ENCODE measurements at places on chromosomes 2 and 18.

GRCh38 chr2:18299423-18300212 lies 260.8 kb downstream of the RDH14 start:
- DNase-seq = no peak

DNA sequence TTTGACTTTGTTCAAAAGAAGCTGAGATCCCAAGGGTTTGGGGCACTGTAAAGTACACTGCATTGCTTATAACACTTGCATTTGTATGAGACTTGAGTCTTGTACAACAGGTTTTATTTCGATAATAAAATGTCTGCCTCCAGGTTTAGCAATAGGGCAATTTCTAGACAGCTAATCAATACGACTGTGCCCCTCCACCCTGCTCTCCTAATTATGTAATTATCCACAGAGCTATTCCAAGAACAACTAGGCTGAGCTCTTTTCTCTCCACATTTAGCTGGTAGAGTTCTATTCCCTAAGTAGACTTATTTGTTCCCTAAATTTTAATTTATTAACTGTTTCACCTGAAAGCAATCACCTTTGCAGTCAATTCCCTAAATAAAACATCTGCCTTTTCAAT lies 52.9 kb upstream of the LINC00305 start:
- no peak for DNase-seq

DNA sequence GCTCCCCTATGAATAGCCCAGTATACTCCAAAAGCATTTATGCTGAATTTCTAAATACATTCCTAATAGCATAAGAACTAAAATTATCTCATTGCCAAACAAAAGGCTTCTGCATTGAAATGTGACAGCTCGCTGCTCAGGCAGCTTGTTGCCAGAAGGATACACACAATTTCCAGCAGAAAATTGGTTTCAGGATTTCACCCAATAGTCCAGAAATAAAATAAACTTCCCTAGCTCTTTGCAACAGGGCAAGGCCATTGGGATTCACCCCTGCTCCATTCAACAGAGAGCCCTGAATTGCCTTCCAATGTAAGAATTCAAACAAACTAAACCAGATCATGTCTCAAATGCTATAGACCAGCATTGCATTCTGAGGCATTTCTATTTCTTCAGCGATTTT lies 70.7 kb downstream of the RBM43 start:
- DNase-seq = no peak

DNA sequence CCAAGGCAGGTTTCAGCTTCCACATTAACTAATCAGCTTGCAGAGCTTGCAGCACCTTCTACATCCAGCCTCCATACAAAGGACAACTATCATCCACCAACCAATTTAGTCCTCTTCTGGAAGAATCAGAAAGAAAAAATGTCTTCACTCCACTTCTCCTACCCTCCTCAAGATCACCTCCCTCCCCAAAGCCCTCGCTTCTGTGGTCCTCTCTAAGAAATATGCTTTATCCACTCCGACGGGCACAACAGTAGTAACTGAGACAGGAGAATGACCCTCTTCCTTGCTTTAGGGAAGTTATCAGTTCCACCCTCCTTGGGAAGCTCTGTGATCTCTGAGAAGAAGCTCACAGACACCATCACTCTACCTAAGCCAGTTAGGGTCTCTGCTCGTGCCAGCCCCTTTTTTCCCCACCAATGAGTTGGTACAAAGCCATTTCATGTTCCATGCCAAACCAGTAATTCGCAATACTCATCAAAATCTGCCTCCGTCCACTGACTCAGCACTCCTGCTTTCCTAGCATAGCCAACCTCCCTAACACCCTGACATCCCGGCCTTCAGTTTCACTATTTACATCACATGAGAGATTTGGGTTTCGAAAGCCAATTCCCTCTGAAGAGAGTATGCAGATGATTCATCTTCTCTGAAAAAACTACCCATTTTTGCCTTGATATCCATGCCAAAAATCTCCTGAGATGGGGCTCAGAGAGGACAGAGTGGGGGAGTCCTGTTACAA lies 114.1 kb upstream of the PKDCC start:
- DNase-seq = no peak

GRCh38 chr2:166494140-166494624 lies at the start of gene SCN7A:
Gene SCN7A (minus strand): TSS chr2:166494249. CDS start chr2:166477696, 16,553 bp downstream.
- no peak for DNase-seq

- DNase-seq = no peak
Observed at GRCh38 chr2:49003201-49003600, 151.1 kb downstream of the FSHR start.

DNA sequence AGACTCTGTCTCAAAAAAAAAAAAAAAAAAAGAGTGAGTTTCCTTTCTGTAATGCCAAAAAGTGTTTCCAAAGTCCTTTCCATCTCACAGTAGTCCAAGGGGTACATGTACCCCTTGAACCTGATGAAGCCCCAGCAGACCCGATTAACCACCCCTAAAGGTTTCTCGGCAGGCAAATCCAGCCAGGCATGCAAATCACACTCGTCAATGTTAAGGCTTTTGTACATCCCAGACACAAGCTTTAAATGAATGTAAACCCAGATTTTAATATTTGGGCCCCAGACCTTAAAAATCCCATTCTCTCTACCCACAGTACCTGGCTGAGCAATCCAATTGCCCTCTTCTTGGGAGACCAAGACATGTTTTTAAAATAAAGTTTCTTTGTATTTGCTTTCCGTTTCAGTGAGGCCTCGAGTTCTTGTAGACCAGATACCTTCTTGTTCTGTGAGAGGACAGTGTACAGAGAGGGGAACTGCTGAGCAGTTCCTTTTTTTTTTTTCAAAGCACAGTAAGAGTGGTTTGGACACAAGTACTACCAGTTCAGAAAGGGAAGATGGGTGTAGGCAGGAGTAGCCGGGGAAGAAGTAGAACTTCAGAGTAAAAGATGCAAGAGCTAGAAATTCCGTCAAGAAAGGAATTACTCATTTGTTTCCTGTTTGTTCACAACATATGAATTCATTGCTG lies at the start of gene NLRC4:
TSS of gene NLRC4 (minus strand) at position 465 of the 684 bp plus-strand sequence. CDS start 8,111 bp downstream, outside the sequence.
- DNase-seq = peak; percentile 39

- no peak for DNase-seq
Observed at GRCh38 chr2:62461707-62462106, 44.3 kb downstream of the TMEM17 start.

GRCh38 chr2:11435036-11435435 lies 30.9 kb downstream of the E2F6 start:
- no peak for DNase-seq

GRCh38 chr18:35842536-35842935 lies 129.9 kb upstream of the RMP24 start:
- DNase-seq = no peak

GRCh38 chr2:55311444-55311870 lies 42.4 kb upstream of the MTIF2 start:
- peak; percentile 92 for DNase-seq

- peak; percentile 18 for DNase-seq
Observed at GRCh38 chr18:21194871-21195771, 46.9 kb upstream of the GREB1L start.

DNA sequence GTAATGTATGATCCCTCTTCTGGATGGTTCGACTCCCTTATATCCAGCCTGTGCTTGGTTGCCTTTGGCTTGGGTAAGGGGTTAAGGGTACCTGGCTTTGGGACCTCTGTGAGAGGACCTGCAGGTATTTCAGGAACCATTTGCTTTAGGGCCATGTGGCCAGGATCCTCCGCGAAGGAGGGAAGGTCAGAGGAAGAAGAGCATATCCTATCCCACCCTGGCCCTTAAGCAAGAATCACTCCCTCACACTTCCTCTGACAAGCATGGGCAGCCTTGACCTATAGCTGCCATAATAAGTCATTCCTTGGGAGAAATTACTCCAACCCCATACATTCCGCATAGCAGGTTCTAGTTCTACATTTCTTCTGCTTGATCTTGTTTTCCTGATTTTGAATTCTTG lies 59.1 kb upstream of the TXNDC2 start:
- no peak for DNase-seq

GRCh38 chr2:187548656-187549055 lies 5.6 kb downstream of the TFPI start:
- DNase-seq = no peak

GRCh38 chr2:240819858-240820606 lies at the start of gene KIF1A:
Gene KIF1A (minus strand): TSS chr2:240820219. CDS start chr2:240797752, 22,467 bp downstream.
- DNase-seq = no peak

GRCh38 chr2:27920148-27920885 lies 29.8 kb downstream of the BABAM2 start:
- DNase-seq = no peak

DNA sequence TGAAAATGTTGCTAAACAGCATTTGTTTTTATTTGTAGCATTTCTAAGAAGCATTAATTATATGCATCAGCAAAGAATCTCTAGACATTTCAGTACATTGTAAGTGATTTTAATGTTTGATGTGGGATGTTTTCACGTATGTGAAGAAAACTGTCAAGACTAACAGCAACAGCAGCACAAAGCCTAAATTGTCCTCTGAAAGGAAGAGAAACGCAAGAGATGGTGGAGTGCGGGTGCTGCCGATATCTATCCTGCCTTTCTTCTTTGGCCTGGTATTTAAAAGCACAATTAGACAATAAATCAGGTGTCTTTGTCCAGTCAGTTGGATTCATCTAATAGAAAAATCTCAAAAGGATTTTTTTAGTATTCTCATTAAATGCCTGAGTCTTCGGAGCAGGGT lies 3.1 kb downstream of the TWIST2 start:
- DNase-seq = no peak

- no peak for DNase-seq
Observed at GRCh38 chr2:96359310-96359709, 23.7 kb downstream of the NCAPH start.

DNA sequence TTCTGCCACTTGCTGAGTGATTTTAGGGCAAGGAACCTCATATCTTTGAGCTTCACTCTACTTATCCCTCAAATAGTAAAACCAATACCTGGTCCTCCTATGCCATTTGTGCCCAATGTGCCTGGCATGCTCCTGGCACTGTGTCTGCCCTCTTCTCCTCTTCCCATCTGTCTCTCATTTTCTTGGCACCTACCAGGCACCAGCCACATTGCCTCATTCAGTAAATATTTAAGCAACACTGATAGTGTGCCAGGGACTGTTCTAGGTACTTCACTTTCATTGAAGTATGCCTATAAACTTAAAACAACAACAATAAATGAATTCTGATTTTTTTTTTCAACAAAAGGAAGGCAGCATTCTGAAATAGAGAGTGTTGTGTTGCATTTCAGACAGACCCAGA lies 15.1 kb upstream of the BOD1L2 start:
- no peak for DNase-seq

GRCh38 chr2:196546151-196546919 lies 93.2 kb upstream of the CCDC150 start:
- no peak for DNase-seq

GRCh38 chr2:183901931-183902330 lies 696.4 kb upstream of the ZNF804A start:
- no peak for DNase-seq

GRCh38 chr2:153196378-153197058 lies 282.0 kb downstream of the RPRM start:
- no peak for DNase-seq

DNA sequence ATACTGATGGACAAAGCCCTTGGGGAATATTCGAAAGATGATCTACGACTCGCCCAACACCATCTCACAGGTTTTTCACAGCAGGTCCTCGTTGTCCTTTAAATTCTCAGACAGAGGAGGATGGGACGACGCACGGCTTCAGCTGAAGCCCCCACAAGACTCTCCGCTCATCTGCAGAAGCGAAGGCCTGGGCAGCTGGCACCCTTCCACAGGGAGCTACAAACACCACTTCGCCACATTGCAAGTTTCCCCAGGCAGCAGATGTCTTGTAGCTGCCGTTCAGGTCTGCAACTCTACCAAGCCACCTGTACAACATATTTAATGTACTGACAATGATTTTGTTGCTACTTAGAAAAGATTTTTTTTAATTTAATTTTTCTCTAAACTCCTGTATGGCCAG lies 642.9 kb downstream of the ZEB2 start:
- no peak for DNase-seq

- no peak for DNase-seq
Observed at GRCh38 chr18:47748093-47748796, 182.2 kb downstream of the SMAD2 start.

DNA sequence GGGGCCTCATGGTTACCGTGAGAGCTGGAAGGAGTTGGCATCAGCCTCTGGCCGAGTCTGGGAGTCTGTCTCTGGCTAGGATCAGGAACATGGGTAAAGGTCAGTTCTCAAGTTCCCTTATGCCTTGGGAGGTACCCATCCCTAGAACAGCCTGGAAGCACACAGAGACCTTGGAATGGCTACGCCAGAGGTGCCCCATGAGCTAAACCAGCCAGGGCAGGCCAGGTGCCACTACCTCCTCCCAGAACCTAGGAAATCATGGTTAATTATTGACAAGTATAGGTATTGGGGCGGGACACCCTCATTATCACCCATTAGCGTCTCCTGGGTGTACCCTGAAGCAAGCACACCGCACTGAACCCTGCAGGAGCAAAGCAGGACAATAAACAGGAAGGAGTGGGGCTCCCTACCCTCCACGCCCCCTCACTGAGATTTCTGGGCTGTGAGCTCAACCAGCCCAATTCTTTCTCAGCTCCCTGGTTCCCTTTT lies 3.0 kb upstream of the ASPRV1 start:
- DNase-seq = no peak

GRCh38 chr2:201973305-201973928 lies 60.2 kb upstream of the FZD7 start:
- no peak for DNase-seq

GRCh38 chr2:174981331-174981730 lies 23.9 kb downstream of the CHN1 start:
- no peak for DNase-seq

GRCh38 chr2:36677386-36677785 lies 19.1 kb upstream of the VIT start:
- DNase-seq = no peak

DNA sequence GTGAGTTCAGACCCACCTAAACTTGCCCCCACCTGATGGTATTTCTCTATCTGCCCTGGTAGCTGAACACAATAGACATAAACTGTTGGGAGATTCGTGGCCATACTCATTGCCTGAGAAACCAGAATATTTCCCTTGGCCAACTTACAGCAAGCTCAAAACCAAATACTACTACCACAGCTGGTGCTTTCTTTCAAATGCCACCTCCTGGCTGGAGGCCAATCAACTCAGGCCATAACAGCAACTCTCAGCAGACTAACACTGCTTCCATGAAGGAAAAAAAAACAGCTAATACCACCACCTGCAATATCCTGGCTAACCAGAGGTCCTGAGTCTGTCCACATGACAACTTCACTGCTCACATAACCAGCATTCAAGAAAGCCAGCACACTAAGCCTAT lies 373.1 kb downstream of the CMPK2 start:
- no peak for DNase-seq

GRCh38 chr2:160380611-160381010 lies 113.0 kb downstream of the RBMS1 start:
- DNase-seq = no peak

- no peak for DNase-seq
Observed at GRCh38 chr2:239425631-239426030, 24.8 kb upstream of the HDAC4 start.

GRCh38 chr2:240601831-240602160 lies 15.3 kb downstream of the CAPN10 start:
- DNase-seq = no peak

GRCh38 chr2:161170377-161170776 lies 10.1 kb downstream of the TANK start:
- no peak for DNase-seq

Data from activated CD4-positive, alpha-beta T cell treated with anti-CD3 and anti-CD28 coated beads, Interleukin-2, amount 50 U/mL, for 16 hours (primary cell).